Central memory CD8-positive, alpha-beta T cell (primary cell): ENCODE measurements at places on chromosomes 6 and 20.

DNA sequence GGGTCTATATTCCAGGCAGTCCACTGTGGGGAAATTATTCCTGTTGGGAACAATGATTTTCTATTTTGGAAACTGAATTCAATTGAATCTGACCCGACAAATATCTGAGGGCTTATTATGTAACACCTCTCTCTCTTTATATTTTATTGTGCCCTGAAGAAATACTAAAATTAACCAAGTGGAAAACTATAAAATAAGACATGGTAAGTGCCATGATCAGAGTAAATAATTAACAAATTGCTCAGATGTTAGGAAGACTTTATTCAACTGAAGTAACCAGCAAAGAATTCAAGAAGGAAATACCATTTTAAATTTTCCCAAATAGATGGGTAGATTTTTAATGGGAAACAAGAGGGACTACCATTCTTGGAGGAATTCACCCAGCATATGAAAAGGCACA is 632.9 kb downstream of the MAFB start:
- DNase-seq = no peak
- no peak overlapping the region for H3K4me3 ChIP-seq
- H3K27ac ChIP-seq = no peak overlapping the region
- H3K4me1 ChIP-seq = no peaks in the 10 kb centered on the region

DNA sequence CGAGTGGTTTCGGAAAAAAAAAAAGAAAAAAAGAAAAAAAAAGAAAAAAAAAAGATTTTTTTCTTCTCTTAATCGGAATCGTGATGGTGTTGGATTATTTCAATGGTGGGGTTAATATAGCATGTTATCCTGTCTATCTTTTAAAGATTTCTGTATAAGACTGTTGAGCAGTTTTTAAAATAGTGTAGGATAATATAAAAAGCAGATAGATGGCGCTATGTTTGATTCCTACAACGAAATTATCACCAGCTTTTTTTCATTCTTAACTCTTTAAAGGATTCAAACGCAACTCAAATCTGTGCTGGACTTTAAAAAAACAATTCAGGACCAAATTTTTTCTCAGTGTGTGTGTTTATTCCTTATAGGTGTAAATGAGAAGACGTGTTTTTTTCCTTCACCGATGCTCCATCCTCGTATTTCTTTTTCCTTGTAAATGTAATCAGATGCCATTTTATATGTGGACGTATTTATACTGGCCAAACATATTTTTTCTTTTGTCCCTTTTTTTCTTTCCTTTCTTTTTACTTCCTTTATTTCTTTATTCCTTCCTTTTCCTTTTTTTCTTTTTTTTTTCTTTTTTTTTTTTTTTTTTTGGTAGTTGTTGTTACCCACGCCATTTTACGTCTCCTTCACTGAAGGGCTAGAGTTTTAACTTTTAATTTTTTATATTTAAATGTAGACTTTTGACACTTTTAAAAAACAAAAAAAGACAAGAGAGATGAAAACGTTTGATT is 3.6 kb downstream of the SOX4 start:
- peak overlapping the region; percentile 90 for H3K27ac ChIP-seq
- DNase-seq = no peak
- peaks cover 23% of the 10 kb centered on the region for H3K4me1 ChIP-seq
- H3K36me3 ChIP-seq = peaks cover 13% of the 10 kb centered on the region
- H3K27me3 ChIP-seq = peaks cover 55% of the 10 kb centered on the region

- H3K4me3 ChIP-seq = no peak overlapping the region
- no peak for DNase-seq
- no peaks in the 10 kb centered on the region for H3K4me1 ChIP-seq
These were observed 416.5 kb upstream of the PLCB4 start for GRCh38 chr20:8652396-8652795.

- H3K4me1 ChIP-seq = no peaks in the 10 kb centered on the region
- H3K36me3 ChIP-seq = no peaks in the 10 kb centered on the region
- peaks cover 43% of the 10 kb centered on the region for H3K27me3 ChIP-seq
- no peak for DNase-seq
These were observed 24.4 kb upstream of the FKBP1A start for GRCh38 chr20:1417273-1417672.

DNA sequence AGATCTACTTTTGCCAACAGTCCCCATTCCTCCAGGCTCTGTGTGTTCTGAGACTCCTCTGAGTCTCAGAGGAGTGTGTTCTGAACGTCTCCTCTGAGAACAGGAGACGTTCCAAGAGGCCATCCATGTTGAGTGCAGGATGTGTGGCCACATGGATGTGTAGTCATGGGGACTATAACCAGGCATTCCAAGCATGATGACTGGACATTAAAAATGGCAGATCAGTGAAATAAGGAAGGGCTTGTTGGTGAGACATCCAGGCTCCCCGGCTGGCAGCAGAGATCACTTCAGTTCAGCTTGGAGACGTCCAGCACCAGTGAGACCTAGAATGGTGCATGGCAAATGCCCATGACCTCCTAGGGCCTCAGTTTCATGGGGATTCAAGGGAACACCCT is 34.3 kb upstream of the POU5F1 start:
- peak overlapping the region; percentile 76 for H3K4me3 ChIP-seq
- peaks cover 7% of the 10 kb centered on the region for H3K36me3 ChIP-seq
- no peak for DNase-seq
- no peaks in the 10 kb centered on the region for H3K27me3 ChIP-seq

GRCh38 chr6:127879685-127880084 is 21.2 kb downstream of the THEMIS start:
- H3K36me3 ChIP-seq = peaks cover 10% of the 10 kb centered on the region
- H3K27me3 ChIP-seq = no peaks in the 10 kb centered on the region
- H3K27ac ChIP-seq = peak overlapping the region; percentile 89
- peaks cover 57% of the 10 kb centered on the region for H3K4me1 ChIP-seq

DNA sequence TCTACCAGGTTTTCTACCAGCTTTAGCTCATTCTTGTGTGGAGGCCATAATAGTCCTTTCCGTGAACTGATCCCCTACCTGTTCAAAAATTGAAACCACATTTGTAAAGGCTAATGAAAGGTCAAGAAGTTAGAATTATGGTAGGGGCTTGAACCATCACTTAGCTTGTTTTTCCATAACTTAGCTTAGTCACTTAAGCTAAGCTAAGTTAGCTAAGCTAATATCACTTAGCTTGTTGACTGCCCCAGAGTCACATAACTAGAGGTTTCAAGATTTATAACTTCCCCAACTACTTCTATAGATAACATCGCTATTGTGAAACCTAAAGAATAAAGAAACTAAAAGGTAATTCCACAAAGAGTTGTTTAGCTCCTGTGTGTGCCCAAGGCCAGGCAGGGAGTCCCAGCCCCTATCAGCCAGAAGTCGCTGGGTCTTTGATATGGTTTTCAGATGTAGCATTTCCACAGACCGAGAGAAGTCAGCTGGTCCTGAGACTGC is 131.8 kb downstream of the VEGFA start:
- H3K27me3 ChIP-seq = peaks cover under 1% of the 10 kb centered on the region
- H3K27ac ChIP-seq = peak overlapping the region; percentile 36

DNA sequence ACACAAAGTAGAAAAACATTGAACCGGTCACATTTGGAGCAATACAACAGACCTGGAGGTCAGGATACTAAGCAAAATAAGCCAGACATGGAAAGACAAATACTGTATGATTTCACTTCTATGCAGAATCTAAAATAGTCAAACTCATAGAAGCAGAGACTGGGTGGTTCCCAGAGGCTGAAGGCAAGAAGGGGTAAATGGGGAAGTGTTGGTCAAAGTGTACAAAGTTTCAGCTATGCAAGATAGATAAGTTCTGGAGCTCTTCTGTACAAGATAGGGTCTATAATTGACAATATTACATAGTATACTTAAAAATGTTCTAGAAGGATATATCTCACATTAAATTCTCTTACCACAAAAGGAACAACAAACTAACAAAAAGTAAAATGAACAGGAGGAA is 70.3 kb downstream of the TMEM244 start:
- peaks cover 12% of the 10 kb centered on the region for H3K27me3 ChIP-seq
- no peak overlapping the region for H3K27ac ChIP-seq
- no peak for DNase-seq
- H3K4me3 ChIP-seq = no peak overlapping the region
